ENCODE measurements at places on chromosomes 7 and 10. TPM values are rescaled to one million over a fixed set of nuclear protein-coding genes. Genes with fewer than 3 reads are reported as not detected.

RPEL1 gene
- not detected for total RNA-seq

SSC4D gene
- 2.5 TPM for total RNA-seq

DNA sequence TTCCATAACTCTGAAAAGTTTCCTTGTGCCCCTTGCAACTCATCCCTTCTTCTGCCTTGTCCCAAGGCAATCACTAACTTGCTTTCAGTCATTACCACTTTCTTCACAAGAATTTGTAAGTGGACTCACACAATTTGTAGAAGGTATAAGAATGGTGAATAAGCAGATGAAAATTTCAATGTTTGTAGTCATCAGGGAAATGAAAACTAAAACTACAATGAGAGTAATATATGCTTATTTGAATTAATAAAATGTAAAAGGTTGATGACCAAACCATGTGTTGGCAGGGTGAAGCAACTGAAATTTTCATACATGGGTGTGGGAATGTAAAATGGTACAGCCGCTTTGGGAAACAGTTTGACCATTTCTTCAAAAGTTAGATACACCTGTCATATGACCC is 79.7 kb downstream of the GNAT3 start:
- no peak for DNase-seq

DNA sequence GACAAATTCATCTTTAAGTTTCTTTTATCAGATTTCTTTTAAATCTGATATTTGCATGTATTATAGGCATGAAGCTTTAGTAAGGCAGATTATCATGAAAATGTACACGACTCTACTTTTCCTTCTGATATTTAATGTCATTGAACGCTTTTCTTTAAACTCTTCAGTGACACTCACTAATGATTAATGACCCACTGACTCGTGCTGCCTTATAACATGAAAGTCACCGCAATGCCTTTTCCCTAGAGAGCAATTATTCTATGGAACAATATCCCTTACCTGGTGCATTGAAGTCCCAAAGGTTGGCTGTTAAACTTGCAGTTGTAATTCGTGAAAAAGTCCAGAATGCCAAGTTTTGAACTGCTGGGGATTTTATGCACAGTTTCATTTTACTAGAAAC is 33.4 kb upstream of the HGF start:
- DNase-seq = no peak
